ENCODE measurements at places on chromosomes 4 and X.

GRCh38 chr4:56990109-56990905 is 11.6 kb downstream of the POLR2B start:
- DNase-seq = no peak

DNA sequence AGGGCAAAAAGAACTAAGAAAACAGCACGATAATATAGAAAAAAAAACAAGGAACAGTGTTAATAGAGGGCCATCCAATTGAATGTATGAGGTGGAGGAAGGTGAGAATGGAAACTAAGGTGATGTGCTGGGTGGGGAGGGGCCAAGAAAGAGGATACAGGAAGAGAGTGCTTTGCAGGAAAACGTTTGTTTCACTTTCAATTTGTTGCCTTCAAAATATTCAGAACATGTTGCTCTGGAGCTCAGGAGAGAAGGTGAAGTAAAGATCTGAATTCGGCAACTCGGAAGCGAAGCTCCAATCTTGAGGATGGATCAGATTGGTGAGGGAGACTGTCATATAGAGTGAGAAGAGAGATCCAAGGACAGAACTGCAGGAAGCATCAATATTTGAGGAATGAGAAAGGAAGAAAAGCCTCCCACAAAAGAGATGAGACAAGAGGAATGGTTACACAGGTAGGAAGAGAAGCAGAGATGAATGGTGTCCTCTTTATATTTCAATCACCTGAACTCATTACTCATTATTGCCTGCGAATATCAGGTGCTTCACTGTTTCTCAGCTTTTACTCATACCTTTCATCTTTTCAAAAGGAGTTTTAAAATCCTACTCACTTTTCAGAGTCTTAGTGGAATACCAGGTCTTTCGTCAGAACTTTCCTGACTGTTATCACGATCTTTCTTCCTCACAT is 14.7 kb upstream of the SEC24D start:
- peak; percentile 46 for DNase-seq

DNA sequence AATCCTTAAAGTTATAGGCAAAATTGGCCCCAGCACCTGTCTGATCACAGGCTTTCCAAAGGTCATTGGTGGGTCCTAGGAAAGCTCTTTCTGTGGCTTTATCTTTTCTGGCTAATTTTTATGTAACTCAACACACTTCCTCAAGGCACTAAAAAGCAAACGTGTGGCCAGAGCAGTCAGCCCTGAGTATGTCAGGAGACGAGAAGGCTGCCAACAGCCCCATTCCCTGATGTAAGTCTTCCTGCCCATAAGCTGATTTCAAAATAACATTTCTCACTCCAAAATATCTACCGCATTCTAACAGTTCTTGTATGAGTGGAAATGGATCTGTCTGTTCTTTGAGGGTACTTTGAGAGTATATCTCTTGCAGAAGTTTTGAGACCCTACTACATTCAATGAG is 25.5 kb upstream of the FUNDC1 start:
- DNase-seq = no peak

- DNase-seq = no peak
These were observed 168.9 kb upstream of the INTU start for GRCh38 chr4:127463883-127464282.

- DNase-seq = no peak
These were observed 44.8 kb downstream of the SPANXN3 start for GRCh38 chrX:143472347-143472938.

- peak; percentile 73 for DNase-seq
These were observed 1319.7 kb upstream of the TENM3 start for GRCh38 chr4:180923486-180923885.

Data from trophoblast cell (in vitro differentiated cells and primary cell).